ENCODE measurements at places on chromosomes 7 and 10.

GRCh38 chr10:10528563-10528910, 489.1 kb upstream of the CELF2 start:
- no peak for DNase-seq

- no peak for DNase-seq
These were observed 83.6 kb downstream of the NXPH1 start for GRCh38 chr7:8516976-8517375.

GRCh38 chr10:88117869-88118632, 254.6 kb downstream of the PTEN start:
- DNase-seq, result no peak

- DNase-seq, result no peak
These were observed 75.6 kb downstream of the CTBP2 start for GRCh38 chr10:125084614-125085257.

DNA sequence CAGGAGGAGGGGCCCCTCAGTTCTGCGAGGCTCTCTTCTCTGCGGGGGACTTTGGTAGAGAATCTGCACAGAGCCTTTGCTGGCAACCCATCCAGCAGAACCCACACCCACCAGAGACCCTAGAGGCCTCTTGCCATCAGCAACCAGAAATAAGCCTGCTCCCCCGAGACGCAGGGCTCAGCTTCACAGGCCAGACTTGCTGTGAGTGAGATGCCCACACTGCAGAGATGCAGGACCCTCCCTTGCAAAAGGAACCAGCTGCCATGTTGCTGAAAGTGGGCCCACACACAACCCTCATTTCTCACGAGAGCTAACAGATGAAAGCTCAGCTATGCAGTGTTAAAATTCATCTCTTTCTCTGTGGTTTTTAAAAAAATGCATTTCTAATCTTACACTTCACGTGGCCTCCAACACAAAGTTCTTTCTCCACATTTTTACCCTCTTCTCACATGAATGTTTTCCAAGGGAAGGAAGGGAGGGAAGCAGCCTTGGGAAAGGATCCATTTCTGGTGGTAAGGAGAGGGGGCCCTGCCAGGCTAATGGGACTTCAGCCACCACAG, 171.6 kb downstream of the CCDC3 start:
- DNase-seq, result no peak

DNA sequence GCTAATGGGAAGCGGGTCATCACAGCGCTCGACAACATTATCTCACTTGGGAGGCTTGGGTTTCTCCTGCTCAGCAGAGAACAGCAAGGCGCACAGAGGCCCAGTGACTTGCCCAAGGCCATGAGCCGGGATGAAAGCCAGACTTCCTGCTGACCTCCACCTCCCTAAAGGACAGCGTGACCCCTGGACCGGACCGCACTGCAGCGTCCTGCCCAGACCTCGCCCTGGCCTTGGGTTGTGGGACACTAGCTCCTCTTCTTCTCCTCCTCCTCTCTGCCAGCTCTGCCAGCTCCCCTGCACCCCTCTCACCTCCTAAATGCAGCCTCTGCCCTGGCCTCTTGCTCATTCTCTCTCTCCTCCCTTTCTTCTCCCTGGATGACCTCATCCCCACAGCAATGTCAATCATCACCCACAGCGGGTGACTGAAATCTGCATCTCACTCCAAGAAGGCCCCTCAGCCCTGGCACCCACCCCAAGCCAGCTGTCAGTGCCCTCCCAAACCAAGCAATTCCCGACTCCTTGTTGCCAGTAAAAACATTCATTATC, 19.4 kb downstream of the SPOCK2 start:
- no peak for DNase-seq

- no peak for DNase-seq
These were observed 60.2 kb upstream of the DGKB start for GRCh38 chr7:14962778-14963177.

GRCh38 chr10:108899670-108900069, 1023.6 kb downstream of the XPNPEP1 start:
- no peak for DNase-seq

DNA sequence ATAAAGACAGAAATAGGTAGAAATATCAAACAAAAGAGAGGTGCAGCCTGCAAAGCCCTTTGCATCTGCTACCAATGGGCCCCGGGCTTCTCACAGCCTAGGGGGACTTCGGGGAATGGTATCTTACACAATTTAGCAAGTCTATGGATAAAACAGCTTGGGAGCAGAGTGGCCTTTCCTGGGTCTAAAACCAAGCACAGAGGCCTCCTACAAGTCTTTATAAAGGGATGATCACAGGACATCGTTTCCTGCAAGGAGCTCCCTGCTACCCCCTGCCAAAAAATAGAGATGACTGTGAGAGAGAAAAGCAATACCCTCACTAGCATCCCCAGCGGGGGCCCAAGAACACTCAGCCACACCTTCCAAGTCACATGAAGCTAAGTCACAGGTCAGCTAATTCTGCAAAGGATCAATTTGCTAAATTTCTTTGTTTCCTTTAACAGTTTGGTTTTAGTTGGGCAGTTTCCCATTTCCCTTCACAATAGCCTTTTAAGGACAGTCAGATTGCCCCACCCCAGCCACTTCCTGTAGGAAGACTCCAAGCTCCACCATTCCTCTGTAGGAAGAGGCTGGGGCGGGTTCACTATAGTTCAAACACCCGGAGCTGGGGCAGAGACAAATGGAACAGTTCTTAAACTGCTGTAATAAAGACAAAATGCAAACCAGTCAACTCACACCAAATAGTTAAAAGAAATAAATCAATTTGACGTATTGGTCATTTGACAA, 105.5 kb downstream of the SLIT1 start:
- DNase-seq, result no peak

- DNase-seq, result no peak
These were observed 76.9 kb downstream of the SNX10 start for GRCh38 chr7:26368542-26368941.

DNA sequence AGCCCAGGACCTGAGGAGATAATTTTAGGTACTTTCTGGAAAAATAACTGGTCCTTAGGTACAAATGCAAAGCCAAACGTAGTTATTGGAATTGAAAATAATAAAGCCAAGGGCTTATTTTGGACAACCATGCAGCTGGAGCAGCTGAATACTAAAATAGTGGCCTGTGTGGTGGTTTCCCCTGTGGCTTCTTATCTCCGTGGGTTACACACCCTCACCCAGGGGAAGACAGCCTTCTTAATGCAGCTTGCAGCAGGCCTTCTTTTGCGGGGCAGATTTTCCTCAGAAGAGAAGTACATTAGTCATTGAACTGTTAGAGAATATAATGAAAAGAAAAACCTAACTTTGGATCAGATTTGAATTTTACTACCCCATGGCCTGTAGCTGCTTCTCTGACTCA, 133.5 kb downstream of the ST7 start:
- DNase-seq, result no peak

DNA sequence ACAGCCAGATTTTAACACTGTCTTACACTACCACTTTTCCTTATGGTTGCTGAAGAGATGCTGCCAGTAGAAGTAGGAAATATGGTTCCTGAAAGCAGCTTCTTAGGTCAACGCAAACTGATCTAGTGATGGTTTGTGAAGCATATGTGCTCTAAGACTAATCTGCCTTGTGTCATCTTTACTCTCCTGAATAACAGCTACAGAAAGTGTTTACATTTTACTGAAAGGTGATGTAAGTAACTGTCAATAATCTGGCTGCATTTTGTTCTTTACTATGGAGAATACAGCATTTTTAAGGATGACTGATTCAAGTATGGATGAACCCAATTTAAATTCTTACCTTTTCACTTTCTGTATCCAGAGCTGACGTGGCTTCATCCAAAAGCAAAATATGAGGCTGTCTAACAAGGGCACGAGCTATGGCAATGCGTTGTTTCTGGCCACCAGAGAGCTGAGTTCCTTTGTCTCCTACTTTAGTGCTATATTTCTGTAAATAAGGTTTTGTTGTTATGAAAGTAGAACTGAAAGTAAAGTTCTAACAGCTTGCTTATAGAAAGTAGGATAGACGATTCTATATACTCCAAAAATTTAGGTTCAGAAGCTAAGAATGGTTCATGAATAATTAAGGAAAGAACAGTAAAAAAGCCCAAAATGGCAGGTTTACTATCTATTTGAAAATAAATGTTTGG, 30.2 kb upstream of the ABCB4 start:
- no peak for DNase-seq

GRCh38 chr7:25847336-25848070, 304.5 kb upstream of the NFE2L3 start:
- DNase-seq, result no peak

DNA sequence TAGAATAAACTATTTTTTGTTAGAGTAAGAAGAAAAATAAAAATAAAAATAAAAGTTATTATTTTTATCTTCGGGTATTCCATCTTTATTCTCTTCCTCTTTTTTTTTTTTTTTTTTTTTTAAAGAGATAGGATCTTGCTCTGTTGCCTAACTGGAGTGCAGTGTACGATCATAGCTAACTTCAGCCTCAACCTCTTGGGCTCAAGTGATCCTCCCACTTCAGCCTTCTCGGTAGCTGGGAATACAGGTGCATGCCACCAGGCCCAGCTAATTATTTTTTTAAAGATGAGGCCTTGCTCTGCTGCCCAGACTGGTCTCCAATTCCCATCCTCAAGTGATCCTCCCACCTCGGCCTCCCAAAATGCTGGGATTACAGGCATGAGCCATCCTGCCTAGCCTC, 15.4 kb downstream of the STAM start:
- no peak for DNase-seq

- DNase-seq, result no peak
These were observed 9.2 kb downstream of the MKX start for GRCh38 chr10:27736396-27736795.

DNA sequence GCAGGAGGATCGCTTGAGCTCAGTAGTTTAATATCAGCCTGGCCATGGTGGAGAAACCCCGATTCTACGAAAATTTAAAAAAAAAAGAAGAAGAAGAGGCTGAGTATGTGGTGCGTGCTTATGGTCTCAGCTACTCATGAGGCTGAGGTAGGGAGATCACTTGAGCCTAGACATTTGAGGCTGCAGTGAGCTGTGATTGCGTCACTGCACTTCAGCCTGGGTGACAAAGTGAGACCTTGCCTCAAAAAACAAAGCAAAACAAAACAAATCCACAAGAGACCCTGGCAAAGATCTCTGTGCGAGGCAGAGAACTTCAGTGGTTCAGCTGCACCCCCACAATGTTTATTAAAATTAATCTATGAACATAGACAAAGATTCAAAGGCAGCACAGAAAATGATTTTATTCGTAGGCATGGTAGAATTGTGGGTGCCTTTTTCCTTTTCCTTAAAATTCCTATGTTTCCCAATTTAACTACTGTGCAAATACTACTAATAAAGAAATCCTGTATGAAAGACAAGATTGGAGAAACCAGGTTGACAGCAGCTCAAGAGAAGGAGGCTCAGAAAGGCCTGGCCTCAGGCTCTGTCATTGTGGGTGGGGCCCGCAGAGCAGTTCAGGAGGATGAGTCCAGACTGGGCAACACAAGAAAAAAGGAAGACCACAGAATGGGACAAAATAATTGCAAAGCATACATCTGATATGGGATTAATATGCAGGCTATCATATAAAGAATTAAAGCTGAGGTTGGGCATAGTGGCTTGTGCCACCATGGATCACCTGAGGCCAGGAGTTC, 24.5 kb upstream of the PURB start:
- no peak for DNase-seq

GRCh38 chr10:114384181-114384580, 20.1 kb downstream of the AFAP1L2 start:
- no peak for DNase-seq

DNA sequence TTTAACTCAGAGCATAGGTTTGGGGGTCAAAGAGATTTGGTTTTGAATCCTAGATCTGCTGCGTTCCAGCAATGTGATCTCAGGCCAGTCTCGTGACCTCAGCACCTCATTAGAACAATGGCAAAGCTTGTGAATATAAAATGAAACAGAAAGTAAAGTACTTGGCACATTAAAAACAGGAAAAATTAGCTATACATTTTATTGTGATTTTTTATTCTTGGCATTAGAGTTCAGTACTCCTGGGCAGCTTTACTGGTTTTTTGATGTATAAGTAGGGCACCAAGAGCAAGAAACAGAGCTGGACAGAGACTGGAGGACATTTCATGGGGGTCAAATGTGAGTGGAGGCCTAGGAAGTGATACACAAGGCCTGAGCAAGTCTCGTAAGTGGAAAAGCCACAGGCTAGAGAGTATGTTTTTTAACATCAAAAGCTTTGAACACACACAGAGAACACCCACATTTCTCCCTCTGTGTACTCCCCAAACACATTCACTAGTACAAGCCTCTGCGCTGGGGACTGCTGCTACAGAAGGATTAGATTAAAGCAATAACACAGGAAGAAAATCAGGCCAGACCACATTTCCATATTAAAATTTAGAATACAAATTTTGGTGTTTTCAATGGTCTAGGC, 157.2 kb upstream of the SLC25A13 start:
- no peak for DNase-seq

DNA sequence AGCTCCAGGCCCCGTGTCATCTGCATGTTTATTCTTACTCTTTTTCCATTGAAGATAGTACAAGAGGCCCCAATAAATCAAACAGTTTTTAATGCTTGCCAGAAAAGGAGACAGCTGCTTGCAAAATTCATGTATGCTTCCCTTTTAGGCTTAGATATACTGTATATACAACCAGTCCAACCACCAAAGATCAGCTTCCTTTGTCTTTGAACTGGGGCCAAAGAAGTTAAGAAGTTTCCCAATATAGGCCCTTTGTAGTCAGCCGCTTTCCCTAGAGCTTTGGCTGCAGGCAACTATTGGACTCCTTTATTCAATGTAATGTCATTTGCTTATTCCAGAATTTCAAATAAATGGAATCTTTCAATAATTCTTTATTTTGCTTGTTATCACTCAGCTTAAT, 1395.0 kb downstream of the GATA3 start:
- DNase-seq, result no peak

- DNase-seq, result no peak
These were observed 20.5 kb upstream of the COL1A2 start for GRCh38 chr7:94374231-94374630.

GRCh38 chr7:22591271-22591670, 91.3 kb upstream of the STEAP1B start:
- DNase-seq, result no peak
